Eye (tissue), 1 donor: ENCODE measurements at places on chromosomes 3 and 15.

- DNase-seq: no peak
Measured at GRCh38 chr3:54134155-54134554, 11.8 kb downstream of the CACNA2D3 start.

GRCh38 chr3:30142946-30143345 lies 463.5 kb upstream of the TGFBR2 start:
- no peak for DNase-seq

- DNase-seq: no peak
Measured at GRCh38 chr3:168975576-168975975, 687.9 kb downstream of the MECOM start.

DNA sequence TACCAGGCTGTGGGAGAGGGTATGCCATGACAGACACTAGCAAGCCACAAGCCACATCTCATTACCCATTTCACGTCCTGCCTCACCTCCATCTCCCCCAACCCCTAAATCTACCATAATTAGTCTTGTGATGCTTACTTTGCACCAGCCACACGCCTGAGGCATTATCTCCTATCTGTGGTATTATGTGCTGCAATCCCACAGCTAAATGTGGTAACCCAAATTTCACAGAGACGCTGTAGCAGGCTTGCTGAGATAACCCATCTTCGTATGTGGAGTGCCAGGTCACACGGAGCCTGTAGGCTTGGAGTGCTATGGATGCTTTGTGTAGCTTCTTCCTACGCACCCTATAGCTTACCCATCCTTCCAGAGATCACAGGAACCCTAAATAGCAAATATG lies 256.7 kb upstream of the KCNH8 start:
- DNase-seq: no peak

DNA sequence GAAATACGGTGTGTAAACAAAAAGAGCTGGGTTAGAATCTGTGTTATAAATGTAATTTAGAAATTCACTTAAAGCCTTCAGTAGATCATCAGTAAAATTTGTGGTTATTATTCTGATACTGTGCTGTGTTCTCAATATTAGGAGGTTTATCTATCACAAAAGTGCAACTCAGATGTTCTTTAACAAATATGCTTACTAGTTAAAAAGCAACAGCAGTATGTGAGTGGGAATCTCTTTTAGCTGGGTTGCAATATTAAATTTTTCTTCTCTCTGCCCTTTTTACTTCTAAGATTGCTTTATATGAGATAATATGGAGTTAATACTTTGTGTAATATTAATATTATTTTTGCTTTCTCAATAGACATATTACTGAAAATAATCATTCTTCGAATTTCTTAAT lies 53.4 kb downstream of the CHD2 start:
- no peak for DNase-seq

- DNase-seq: no peak
Measured at GRCh38 chr15:98815207-98815606, 166.9 kb downstream of the IGF1R start.

GRCh38 chr15:38756441-38756840 lies 191.8 kb upstream of the RASGRP1 start:
- no peak for DNase-seq

GRCh38 chr15:101178479-101178878 lies 73.4 kb downstream of the CHSY1 start:
- DNase-seq: no peak

GRCh38 chr15:49038382-49038781 lies 7.9 kb downstream of the SECISBP2L start:
- no peak for DNase-seq

DNA sequence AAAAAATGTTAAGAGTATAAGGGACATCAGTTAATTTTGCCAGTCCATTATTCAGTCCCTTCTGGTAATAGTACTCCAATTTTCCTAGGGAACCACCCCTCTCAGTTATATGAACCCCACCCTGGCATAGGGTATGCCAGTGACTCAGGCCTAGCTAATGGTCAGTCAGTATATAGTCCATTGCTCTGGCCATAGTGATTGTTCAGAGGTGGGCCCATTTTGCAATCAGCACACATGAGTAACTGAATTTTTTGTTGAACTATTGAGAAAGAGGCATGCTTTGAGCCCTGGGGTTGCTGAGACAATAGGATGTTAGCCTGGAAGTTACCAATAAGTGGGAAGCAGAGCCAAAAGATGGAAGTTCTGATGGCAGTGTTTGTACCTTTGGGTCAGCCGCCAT lies 4.1 kb downstream of the LRCH3 start:
- DNase-seq: no peak

- no peak for DNase-seq
Measured at GRCh38 chr3:61743686-61744242, 182.4 kb downstream of the PTPRG start.

- no peak for DNase-seq
Measured at GRCh38 chr3:53811143-53811927, 34.9 kb downstream of the CHDH start.

DNA sequence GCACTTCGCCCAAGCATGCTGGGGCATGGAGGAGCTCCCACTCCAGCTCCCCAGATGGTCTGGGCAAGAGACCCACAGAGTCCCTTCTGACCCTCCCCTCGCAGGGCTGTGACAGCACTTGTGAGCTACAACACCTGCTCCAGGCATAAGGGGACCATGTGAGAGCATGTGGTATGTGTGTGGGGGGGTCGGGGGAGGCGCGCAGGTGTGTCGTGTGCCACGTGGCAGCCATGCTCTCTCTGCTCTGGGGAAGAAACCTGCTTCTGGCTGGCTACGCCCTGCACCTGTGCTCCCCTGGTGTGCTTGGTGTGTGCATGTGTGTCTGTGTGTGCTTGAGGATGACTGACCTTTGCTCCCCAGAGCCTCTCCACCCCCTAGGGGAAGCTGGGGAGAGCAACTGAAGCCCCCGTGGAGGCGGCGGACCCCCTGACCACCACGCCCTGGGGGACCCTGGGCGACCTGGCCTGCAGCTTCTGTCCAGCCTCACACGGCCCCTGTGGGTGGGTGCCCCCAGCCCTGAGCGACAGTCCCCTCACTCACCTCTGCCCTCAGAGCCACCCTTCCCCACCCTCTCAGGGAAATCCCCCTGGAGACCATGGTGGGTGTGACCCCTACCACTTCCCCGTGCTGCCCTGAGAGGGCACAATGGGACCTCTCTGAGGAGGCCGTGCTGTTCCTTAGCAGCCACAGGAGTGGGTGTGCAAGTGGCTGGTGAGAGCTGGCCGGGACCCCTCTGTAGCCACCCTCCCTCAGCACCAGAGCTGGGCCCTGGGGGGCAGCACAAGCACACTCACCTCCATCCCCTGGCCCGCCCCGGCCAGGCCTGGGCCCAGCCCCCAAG lies 16.6 kb upstream of the SEC13 start:
- DNase-seq: no peak

- peak; percentile 67 for DNase-seq
Measured at GRCh38 chr15:92653836-92654539, 1.6 kb downstream of the FAM174B start.

DNA sequence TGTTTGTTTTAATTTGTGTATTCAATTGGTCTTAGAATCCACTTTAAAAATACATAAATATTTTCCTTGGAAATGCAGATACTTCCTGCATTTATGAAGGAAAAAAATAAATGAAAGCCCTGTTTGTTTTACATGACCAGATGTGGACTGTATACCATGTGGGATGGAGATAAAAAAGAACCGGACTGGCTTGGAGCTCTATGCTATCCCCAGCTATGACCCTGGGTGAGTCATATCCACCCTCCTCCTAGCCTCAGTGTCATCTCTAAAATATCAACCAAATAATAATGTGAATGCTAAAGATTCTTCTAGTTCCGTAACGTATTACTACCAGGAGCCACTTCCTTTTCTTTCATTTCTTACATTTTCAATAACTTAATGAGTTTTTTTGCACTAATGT lies 44.5 kb upstream of the PDZRN3 start:
- no peak for DNase-seq

GRCh38 chr3:39501059-39501458 lies 33.6 kb downstream of the MOBP start:
- no peak for DNase-seq

DNA sequence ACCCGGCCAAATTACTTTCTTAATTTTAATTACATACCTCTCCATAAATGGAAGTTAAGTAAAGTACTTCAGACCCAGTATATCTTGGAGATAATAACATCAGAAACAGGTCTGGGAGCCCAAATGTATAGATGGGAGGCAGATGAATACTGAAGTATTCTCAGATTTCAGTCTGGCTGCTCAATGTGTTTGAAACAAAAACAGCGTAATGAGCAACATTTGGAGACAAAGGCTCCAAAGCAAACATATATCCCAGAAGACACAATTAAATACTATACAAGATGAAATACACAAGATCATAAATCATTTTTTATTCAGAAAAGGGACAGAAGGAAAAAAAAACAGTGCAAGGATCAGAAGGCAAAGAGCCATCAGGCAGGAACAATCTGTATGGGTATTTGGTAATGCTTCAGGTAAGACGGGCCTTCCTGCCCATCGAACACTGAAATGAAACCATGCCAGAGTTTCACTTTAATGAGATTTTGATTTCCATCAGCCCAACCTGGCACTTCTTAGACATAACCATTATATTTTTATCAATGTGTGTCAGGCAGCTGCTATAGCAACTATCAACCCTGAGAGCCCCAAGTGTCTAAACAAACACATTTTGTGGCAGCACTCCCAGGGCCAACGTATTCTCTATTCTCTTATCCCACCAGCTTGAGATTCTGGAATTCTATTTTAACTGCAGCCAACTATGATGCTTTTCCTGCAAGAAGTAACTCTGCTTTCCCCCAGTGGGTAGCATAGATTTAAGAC lies 210.8 kb downstream of the STT3B start:
- peak; percentile 54 for DNase-seq

DNA sequence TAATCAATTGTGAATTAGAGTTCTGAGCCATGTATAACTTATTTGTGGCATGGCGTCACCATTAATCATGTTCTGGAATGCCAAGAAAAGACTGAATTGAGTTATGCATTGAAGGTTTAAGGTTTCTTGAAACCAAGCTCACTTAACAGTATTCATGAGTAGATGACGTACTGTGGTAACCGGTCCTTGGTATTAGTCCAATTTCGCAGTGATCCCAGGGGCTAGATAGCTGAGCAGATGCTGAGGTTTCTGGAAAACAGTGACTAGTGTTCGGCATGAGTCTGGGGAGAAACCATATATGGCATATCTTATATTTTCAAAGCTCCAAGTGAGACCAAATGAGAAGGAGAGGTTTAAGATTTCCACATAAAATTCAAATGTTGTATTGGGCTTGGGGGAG lies 218.3 kb upstream of the LYSMD4 start:
- peak; percentile 16 for DNase-seq

DNA sequence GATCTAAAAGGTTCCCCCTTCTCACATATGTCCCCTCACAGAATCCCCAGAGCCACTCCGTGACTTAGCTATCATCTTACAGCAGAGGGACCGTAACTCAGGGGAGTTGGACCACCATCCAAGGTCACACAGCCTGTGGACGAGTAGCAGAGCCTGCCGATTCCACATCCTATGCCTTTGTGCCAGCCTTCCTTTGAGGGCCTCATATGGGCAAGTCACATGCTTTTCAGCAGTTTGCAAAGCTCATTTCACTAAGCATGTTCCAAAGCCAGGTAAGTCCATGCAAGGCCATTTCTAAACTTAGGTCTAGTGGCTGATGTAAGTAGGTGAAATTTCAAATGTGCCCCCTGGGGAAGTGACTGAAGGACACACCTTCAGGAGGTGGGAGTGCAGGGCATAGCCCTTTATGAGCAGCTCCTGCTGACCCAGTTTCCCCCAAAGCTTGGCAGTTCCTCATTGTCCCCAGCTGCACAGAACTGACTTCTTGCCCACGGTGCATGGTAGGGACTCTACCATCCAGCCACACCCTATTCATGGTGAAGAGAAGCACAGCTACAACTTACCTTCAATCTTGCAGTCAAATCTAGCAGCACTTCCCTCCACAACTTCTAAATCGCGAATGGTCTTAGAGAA lies 33.3 kb upstream of the HACD2 start:
- no peak for DNase-seq

- no peak for DNase-seq
Measured at GRCh38 chr3:12586403-12586802, 29.5 kb downstream of the MKRN2 start.

GRCh38 chr3:36212251-36212650 lies 168.1 kb upstream of the STAC start:
- DNase-seq: no peak

- DNase-seq: peak; percentile 92
Measured at GRCh38 chr3:50189274-50189673, 2.1 kb upstream of the GNAT1 start.

- DNase-seq: no peak
Measured at GRCh38 chr15:101461097-101461496, 28.4 kb downstream of the PCSK6 start.

GRCh38 chr15:77497942-77498361 lies 77.3 kb downstream of the HMG20A start:
- DNase-seq: peak; percentile 70

GRCh38 chr3:18789734-18790133 lies 358.6 kb upstream of the KCNH8 start:
- no peak for DNase-seq

- no peak for DNase-seq
Measured at GRCh38 chr3:27209617-27210264, 159.4 kb downstream of the NEK10 start.

DNA sequence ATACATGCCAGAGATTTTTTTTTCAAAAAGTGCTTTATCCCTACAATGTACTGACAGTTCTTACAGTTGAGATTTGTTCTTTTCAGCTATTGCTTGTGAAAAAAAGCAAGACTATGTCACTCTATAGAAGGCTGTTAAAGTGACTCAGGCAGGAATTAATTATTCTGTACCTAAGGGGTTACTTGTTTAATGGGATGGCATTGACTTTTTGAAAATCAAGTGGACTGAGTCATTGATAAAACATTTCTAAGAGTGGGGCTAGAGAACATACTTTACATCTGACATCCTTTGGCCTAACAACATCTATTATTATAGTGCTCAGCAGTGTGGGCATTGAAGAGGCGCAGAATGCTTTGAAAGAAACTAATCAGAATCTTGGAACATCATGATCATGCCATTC lies 34.3 kb downstream of the INTS14 start:
- no peak for DNase-seq

DNA sequence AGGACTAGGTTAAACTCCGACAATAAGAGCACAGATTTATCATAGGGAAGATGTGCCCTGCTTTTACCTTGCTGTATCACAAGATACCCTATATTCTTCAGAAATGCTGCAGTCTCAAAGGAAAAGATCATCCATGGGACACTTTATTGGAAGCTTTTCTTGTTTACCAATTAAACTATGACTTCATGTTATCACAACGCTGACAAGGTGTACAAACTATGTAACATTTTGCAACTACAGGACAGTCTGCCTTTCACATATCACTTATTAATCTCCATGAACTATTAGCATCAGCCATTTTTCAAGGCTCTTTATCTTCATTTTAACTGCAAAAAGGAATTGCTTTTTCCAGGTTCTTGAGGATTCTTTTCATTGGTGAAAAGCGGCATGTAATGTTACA lies 34.0 kb downstream of the CBLB start:
- no peak for DNase-seq

- DNase-seq: no peak
Measured at GRCh38 chr3:105187344-105187743, 179.4 kb upstream of the ALCAM start.

DNA sequence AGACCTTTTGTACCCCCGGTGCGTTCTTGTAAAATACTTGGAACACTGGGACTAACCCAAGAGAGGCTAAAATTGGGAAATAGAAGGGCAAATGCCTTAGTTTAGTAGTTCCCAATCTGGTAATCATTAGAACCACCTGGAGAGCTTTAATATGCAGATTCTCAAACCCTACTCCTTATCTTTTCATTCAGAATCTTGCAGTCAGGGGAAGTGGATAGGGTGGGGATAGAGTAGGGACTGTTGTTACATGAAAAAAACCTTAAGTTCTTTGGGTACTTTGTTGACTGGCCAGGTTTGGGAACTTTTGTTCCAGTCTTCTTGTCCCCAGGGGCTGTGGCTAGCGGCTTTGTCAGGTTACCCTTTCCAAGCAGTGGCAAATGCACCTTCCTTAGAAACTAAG lies 15.9 kb downstream of the MAPKBP1 start:
- no peak for DNase-seq
